NCI-H1105 treated with DMSO at 0.1 percent for 48 hours (cell line): ENCODE measurements at places on chromosomes 2 and 18.

DNA sequence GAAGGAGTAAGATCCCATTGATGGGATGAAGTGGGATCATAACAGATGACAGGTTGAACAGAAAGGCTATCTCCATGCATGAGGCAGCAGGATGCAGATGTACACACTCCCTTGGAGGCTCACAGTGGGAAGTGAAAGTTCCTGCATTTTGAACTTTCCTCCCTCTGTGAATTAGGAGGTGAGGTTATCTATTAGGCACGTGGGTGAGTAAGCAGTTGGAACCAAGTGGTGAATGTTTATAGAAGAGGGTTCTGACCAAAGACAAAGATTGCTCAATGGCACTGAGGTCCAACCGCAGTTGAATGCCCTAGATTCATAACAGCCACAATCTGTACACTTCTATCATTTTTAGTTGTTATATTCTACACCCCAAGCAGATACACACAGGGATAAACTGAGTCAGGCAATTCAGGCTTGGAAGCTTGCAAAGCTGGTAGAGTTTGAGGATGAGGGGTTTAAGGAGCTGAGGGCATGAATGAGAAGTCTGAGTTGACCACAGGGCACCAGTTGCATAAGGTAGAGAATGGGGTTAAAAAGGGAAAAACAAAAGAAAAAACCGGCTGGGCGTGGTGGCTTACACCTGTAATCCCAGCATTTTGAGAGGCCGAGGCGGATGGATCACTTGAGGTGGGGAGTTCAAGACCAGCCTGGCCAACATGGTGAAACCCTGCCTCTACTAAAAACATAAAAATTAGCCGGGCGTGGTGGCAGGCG, 7.1 kb upstream of the KCMF1 start:
- no peak for DNase-seq

DNA sequence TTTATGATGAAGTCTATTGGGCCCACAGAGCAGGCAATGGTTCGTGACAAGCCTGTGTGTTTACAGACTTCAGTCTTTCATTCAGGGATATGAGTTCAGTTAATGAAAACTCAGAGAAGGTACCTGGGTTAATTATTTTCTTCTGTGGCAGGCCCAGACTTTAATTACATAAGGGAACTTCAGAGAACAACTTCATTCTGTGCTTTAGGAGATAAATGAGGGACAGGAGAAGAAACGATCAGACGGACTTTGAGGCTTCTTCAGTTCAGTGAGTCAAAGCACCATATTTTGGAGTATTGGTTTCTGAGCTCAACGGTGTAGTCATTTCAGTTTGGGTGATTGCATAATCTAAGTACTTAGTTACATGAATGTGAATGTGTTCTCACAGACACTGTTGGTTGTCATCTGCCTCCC, 203.0 kb upstream of the KCNJ3 start:
- no peak for DNase-seq

DNA sequence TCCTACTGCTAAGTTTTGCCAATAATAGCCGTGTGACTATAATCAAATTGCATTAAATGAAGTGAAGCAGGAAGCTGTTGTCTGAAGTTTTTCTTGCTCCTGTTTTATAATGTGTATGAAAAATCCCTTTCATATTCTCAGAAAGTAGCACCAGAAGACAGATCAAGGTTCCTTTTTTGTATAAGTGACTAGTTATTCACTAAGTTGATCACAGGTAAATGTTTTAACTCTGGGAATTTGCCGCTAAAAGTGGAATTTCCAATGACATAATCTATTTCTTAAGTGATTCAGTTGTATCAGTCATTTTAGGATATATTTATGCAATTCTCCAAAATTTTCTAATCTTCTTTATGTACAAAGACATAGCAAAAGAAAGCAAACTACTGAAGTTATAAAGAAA, 99.6 kb downstream of the DPP4 start:
- no peak for DNase-seq

DNA sequence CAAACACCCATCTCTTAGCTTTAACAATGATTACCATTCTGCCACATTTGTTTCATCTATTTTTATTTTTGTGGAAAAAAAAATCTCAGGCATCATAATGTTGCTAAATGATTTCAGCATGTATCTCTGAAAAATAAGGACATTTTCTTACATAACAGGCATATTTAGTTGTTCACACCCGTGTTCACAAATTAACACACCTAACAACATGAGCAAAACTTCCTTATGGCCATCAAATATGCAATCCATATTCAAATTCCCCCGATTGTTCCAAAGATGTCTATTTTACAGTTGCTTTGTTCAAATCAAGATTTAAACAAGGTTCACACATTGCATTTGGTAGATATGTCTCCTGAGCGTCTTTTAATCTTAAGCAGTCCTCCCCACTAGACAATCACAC, 29.2 kb downstream of the TMEM177 start:
- no peak for DNase-seq

DNA sequence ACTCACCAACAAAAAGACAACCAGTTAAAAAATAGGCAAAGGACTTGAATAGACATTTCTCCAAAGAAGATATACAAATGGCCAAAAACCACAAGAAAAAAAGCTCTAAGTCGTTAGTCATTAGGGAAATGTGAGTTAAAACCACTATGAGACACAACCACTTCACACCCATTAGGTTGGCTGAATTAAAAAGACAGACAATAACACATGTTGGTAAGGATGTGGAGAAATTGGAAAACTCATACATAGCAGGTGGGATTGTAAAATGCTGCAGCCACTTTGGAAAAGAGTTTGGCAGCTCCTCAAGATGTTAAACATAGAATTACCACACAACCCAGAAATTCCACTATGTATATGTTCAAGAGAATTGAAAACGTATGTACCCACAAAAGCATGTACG, 117.6 kb upstream of the SPATS2L start:
- DNase-seq: no peak

GRCh38 chr2:201403880-201404279, 46.7 kb upstream of the FLACC1 start:
- DNase-seq: peak; percentile 57

GRCh38 chr18:62938487-62938886, 223.1 kb downstream of the PHLPP1 start:
- DNase-seq: no peak

DNA sequence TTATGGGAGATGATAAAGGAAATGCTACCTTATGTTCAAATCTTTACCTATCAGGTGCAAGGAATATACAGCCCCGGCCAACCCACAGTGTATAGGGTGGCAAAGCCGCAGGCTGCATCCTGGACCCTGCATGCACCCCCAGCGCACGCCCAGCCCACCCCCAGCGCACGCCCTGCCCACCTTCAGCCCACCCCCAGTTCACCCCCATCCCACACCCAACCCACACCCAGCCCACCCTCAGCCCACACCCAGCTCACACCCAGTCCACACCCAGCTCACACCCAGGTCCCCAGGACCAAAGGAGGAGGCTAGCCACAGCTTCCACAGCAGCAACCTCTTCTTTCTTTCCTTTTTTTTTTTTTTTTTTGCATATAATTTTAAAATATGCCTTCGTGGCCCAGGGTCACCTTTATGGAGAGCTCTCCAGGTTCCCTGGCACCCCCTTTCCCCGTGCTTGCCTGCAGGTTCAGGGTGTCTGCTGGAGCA, 120.9 kb downstream of the PTGR3 start:
- no peak for DNase-seq
